ENCODE measurements at places on chromosomes 5 and 9.

- DNase-seq: no peak
These were observed 5.0 kb downstream of the SQSTM1 start for GRCh38 chr5:179825655-179826182.

DNA sequence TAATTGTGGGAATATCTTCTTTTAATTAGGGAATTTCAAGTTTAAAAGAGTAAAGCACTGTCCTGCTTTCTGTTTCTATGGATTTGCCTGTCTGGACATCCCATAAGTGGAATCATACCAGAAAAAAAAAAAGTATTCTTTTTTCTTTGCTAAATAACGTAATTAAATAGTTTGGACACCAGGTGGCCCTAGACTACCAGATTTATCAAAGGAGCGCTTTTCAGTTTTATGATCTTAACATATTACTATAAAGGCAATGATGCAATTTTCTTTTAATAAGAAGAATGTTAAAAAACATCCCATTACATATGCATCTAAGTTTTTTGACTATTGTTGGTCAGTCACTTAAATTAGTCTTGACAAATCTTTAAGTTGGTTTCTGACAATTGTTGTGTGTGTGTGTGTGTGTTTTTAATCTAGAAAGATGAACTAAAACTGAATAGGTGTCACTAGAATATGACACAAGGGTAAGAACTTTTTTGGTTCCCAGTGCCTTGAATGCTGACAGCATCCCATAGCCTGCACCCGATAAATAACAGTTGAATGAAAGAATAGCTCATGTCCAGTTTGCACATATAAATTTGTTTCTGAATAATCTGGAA is 49.5 kb downstream of the C5orf22 start:
- peak; percentile 35 for DNase-seq

- DNase-seq: no peak
These were observed 121.4 kb downstream of the DOCK8 start for GRCh38 chr9:336039-336438.

DNA sequence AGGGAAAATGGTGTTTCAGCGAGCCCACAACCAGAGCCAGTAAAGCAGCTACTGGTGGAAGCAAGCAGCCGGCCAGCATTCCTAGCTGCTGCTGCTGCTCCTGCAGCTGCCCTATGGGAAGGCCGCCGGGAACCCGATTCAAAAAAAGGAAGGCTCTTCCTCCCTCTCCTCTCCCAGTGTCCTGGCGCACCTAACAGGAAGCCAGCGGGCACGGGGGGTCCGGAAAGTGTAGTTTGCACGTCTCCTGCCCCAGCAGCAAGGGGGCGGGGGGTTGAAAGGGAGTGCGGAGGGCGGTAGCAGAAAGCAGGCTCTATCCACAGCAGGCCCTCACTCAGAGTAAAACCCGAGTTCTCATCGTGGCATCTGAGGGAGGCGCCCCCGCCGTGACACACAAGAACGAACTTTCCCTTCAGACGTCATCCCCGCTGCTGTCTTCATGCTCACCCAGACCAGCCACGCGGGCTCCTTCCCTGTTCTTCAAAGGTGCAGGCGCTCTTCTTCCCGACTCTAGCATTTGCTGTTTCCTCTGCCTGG is 16.5 kb downstream of the GRXCR2 start:
- no peak for DNase-seq

- DNase-seq: no peak
These were observed 1003.3 kb upstream of the COX7C start for GRCh38 chr5:85614489-85614888.

GRCh38 chr5:42837601-42838000 is 25.9 kb upstream of the SELENOP start:
- no peak for DNase-seq

- no peak for DNase-seq
These were observed 236.5 kb upstream of the HAPLN1 start for GRCh38 chr5:83957188-83957587.

DNA sequence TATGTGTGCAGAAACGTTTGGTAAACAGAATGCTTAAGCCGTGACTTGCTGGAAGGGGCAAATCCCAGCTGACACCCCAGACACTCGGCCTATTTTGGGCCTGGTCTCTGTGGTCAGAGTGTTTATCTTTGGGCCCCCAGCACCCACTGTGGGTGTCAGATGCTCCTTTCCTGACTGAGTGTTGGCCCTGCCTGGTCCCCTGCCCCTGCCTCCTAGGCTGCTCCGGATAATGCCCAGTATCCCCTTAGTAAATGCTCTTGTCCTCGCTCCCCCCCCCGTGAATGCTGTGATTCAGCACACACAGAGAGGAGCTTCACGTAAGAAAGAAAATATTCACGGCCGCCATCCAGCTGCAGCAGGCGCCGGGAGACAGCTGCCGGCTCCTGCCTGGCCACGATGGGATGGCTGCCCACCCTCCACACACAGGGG is 11.3 kb upstream of the ANGPTL2 start:
- DNase-seq: no peak

- no peak for DNase-seq
These were observed 101.9 kb downstream of the CD180 start for GRCh38 chr5:67094476-67095300.

DNA sequence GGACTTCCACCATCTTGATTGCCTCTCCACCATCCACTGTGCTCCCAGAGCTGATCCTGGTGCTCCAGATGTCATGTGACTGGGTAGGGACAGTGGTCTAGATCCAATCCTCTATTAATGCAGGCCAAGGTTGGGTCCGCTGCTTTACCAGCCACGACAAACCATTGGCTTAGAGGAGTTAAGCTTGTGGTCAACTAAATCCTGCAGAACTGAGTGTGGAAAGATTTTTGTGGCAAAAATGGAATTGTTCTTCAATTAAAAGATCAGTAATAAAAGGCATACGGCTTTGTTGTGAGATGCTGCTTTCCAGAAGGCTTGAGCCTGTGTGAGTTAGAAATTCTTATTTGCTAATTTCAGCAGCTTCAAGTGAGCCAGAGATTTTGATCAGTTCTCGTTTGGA is 30.7 kb downstream of the SLC1A3 start:
- DNase-seq: no peak

DNA sequence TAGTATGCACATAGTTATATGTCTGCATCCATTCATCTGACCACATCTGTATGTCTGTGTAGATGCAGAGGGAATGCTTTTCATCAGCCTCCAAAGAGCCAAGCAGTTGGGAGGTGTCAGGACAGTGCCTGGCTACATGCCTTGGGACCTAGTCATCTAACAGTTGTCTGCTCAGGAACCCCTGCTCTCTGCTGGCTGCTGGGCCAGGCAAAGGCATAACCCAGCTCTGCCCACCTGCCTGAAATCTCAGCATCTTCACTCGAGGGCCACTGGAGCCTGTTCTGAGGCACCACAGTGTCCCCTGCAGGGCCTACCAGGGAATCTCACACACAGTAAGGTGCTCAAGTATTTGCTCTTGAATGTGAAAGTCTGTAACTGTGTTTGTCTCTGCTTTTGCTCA is 3.7 kb downstream of the C9orf50 start:
- DNase-seq: no peak

- no peak for DNase-seq
These were observed 30.4 kb upstream of the TCF7 start for GRCh38 chr5:134084022-134084565.

GRCh38 chr5:180162304-180162661 is 46.7 kb downstream of the RASGEF1C start:
- no peak for DNase-seq

- no peak for DNase-seq
These were observed 344.1 kb upstream of the RPS23 start for GRCh38 chr5:82622205-82622604.

- no peak for DNase-seq
These were observed 40.3 kb upstream of the GLRX start for GRCh38 chr5:95862671-95863382.

DNA sequence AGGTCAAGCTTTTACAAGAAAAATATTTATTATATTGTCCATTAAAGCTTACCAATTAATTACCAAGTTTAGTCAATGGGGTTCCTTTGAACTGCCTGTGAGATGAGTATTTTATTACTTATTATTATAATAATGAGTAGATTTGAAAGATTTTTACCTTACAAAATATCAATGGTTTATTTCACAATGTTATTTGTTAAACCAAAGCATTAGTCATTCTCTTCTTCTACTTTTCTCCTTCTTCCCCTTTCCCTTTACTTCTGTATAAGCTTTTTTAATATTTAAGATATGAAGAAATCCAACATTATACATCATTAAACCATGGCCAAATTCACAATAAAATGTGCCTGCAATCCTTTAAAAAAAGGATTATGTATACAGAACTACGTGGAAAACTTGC is 369.5 kb downstream of the ARL15 start:
- no peak for DNase-seq

DNA sequence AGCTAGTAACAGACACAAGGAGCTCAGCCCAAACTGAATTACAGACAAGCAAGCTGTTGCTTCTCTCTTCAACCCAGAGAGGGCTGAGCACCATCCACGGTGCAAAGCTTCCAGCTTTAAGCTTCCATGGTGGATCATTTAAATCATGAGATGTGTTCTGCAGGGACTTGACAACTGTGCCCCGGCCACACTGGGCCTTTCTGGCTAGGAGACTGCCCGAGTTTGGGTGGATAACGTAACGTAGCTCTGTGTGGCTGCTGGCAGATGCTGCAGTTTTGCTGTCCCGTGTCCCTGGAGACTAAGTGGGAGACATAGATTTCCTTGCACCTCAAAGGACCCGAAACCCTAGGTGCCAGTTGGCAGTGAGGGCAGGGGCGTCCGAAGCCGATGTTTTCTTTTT is 234.0 kb downstream of the IRX2 start:
- DNase-seq: no peak

GRCh38 chr9:111759762-111760639 is 34.7 kb downstream of the SHOC1 start:
- peak; percentile 66 for DNase-seq

GRCh38 chr9:14296495-14297113 is 17.3 kb downstream of the NFIB start:
- DNase-seq: no peak

DNA sequence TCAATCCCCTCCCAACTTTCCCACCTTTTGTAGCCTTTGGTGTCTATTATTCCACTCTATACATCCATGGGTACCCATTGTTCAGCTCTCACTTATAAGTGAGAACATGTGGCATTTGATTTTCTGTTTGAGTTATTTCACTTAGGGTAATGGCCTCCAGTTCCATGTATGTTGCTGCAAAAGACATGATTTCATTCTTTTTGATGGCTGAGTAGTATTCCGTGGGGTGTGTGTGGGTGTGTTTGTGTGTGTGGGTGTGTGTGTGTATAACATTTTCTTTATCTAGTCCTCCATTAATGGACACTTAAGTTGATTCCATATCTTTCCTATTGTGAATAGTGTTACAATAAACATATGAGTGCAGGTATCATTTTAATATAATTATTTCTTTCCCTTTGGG is 157.5 kb upstream of the FSTL4 start:
- DNase-seq: no peak

- DNase-seq: no peak
These were observed 45.4 kb downstream of the TMEM252 start for GRCh38 chr9:68495247-68495646.

GRCh38 chr5:116038817-116039216 is 6.5 kb downstream of the ARL14EPL start:
- DNase-seq: peak; percentile 25

- no peak for DNase-seq
These were observed 513.1 kb downstream of the IRX1 start for GRCh38 chr5:4108690-4109089.

DNA sequence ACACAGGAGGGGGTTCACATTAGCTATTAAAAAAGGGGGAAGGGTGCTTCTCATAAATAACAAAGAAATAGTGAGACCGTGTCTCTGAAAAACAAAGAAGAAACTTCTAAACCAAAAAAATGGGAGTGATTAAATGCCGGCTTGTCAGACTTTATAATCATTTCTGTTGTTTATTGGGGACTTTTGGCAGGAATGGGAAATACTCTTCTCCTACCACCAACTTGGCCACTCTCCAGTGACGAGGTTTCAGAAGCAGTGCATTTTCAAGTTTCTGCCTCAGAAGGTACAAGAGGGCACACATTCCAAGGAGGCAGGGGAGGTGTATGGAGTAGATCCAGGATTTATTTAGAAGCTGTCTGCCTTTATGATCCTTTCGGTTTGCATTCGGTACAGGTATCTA is 46.2 kb downstream of the LIX1 start:
- no peak for DNase-seq

DNA sequence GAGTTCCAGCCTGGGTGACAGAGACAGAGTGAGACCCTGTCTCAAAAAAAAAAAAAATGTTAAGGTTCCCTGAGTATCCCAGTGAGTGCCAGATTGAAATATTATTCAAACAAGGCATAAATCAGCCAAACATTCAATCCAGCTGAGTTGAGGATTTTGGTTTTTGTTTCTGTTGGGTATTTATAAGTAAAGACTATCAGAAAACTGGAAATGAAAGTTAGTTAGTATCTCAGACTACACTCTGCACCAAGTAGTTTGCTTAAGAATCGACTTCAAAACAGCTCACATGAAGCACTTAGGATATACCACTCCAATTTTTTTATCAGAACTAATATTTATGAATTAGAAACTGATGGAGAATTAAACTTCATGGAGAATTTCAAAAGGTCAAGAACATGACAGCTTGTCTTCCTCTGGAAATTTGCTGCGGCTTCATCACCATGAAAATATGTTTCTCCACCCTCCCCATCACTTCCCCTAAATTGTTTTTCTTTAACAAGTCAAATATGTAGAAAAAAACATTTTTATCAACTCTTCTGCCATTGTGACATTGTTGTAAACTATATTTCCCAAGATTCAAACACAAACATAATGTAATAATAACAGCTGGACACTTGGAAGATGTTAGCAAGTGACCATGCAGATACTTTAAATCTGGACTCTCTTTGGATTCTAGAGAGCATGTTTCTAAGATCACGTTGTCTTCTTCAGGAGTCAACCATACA is 110.0 kb upstream of the PTGER4 start:
- DNase-seq: no peak

- DNase-seq: no peak
These were observed 21.7 kb upstream of the HOMER1 start for GRCh38 chr5:79535477-79536192.

- peak; percentile 2 for DNase-seq
These were observed 467.7 kb upstream of the ACO1 start for GRCh38 chr9:31916591-31917241.

- DNase-seq: no peak
These were observed 257.6 kb upstream of the ADAMTSL1 start for GRCh38 chr9:18216376-18216775.

GRCh38 chr9:115883467-115884329 is 269.9 kb upstream of the PAPPA start:
- DNase-seq: peak; percentile 18

GRCh38 chr5:133489632-133490031 is 122.7 kb downstream of the FSTL4 start:
- DNase-seq: no peak

Measured in Jurkat, Clone E6-1 (cell line).